ENCODE measurements at places on chromosomes 2 and 18.

- DNase-seq = no peak
Measured at GRCh38 chr18:2985628-2986027, 27.3 kb downstream of the LPIN2 start.

DNA sequence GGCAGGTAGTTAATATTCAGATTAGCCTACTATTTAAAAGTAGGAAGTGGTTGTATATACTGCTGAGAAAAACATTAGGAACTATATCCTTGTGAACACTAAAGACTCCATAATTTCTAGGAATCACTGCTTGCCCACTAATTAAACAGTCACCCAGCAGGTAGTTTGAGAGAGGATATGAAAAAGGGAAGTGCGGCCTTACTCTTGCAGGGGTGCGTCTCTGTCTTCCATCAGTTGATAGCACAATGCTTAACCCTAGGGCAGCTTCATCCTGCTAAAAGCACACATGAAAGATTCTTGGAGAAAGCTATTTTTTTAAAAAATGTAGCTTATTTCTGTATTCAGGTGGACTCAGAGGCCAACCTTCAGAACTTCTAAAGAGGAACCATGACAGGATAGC is 53.1 kb upstream of the ATP5MC3 start:
- DNase-seq = no peak

GRCh38 chr18:392928-393573 is 107.5 kb downstream of the COLEC12 start:
- DNase-seq = no peak

- no peak for DNase-seq
Measured at GRCh38 chr2:159045545-159046454, 77.4 kb downstream of the TANC1 start.

DNA sequence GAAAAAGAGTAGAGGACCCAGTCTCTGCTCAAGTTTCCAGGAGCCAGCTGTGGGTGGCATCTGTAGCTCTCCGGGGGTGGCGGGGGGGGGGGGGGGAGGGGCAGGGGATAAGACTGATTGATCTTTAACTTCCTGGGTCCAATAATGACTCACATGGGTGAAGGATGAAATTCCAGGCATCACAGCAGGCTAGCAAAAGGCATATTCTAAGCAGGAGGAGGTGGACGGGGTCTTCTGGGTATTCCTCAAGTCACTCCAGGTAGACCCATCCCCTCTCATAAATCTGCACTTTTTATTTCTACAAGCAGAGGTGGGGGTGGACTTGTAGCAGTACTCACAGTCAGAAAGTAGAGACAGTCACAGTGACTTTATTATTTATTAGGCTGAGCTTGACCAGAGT is 85.5 kb upstream of the TMEM247 start:
- DNase-seq = no peak

DNA sequence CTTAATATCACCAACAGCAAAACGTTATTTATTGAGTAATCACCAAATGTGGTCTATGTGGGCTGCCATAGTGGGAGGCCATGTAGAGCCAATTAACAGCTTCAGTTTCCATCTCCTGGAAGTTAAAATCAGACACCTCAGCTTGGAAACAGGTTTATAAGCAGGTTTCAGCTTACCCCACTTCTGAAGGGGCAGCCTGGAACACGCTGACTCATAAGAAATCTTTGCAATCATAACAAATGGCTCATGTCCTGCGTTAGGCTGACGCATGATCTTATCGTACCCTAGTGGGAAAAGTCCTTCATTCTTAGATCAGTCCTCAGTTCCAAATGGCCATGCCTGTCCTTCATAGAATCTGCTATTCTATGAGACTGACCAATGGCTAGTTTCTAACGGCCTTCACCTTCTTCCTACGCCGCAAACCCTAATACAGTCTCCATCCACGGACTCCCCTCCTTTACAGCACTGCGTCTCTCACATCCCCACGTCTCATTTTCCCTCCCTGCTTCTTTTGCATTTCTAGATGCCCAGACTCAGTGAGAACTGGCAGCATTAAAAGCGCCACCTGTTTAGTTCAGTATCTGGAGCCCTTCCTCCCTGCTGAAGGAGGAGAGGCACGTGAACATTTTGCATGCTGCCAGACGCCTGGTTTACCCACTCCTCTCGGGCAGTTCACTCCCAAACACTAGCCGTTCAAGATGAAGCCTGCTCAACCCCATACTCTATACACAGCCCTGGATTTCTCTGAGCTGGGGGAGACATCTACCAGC is 24.2 kb upstream of the BZW1 start:
- DNase-seq = no peak

DNA sequence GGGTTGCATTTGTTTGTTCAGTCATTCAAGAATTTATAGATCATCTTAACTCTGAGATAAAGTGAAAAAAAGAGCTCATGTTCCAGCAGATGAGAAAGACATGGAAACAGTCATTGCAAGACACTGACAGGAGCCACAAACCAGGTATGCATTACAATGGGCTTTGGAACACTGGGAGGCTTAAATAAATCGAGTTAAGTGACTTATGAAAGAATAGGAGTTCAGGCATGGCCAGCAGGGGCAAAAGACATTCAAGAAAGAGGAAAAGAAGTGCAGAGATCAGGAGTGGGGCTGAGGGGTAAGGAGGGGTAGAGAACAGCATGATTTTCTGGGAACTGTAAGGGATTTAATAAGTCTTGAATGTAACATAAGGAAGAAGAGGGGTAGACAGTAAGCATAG is 121.2 kb upstream of the EPC2 start:
- no peak for DNase-seq

DNA sequence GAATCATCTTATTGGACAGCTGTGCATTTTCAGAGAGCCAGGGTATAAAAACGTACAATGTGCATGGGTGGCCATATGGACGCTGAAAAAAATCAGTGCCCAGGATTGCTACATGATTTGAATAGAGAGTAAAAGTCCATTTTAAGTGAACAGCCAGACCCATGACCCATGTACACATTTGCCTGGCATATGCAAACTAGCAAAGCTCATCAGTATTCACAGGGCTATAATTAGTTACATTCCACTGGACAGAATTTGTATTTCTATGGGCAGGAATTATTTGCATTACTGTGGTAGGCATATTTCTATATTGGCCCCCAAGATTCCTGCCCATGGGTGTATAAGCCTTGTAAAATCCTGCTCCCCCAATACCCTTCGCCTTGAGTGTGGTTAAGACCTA is 78.8 kb downstream of the PTH2R start:
- DNase-seq = no peak

- DNase-seq = no peak
Measured at GRCh38 chr2:46798998-46799698, 116.5 kb downstream of the MCFD2 start.

DNA sequence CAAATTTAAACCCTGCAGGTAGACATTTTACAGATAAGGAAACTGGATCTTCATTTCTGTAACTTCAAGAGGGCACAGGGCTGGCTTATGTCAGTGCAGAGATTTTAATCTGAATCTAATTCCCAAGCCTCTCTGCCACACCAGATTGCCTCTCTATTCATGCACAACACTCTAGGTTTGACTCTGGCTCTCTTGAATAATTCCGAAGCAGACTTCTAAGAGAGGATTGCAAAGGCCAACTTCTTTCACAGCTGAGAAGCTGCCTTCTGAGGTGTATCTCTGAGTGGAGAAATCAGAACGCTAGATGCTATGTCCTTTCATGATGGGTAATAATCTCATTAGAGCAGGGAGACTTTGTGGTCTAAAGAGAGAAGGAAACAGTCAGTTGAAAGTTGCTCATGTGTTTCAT is 20.1 kb upstream of the MGAT5 start:
- no peak for DNase-seq

GRCh38 chr2:175439416-175439815 is 257.9 kb upstream of the ATP5MC3 start:
- DNase-seq = no peak

DNA sequence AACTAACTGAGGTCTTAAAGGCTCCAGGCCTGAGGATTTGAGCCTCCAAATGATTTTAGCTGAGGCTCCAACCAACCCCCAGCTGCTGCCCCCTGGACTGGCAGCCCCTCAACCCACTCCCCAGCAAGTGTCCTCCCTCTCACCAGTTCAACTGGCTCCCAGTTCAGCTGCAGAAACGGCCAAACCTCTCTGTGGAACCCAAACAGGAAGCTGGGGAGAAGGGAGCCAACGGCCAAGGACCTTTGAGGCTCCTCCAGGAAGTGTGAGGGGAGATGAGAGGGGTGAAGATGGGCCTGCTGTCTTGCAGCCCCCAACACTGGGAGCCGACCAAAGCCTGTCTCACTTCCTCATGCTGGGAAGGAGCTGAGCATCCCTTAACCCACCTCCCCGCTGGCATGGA is 24.9 kb downstream of the ZFP36L2 start:
- DNase-seq = no peak

DNA sequence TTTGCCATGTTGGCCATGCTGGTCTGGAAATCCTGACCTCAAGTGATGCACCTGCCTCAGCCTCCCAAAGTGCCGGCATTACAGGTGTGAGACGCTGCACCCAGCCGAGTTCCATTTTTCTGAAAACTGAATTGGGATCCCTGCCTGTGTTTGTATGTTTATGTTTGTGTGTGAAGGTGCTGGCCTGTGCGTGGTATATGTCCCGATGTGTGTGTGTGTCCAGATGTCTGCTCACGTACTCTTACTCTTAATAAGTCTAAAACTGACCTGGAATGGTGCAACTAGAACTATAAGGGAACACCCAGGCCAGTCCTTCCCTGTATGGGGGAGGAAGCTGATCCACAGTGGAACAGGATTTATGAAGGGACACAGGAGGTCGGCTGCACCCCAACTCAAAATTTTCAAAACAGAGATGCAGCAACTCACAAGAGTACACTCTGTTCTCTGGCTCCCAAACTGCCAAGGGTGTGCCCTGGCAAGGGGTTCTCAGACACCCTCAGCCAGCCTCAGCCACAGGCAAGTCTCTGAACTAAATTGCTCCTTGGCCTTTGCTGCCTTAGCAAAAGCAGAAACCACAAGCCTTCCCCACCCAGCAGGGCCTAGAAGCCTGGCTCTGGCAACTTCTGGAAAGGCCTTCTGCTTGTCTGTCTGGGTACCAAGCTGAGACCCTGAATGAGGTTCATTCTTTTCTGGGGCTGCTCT is 36.5 kb downstream of the RHOB start:
- DNase-seq = no peak

DNA sequence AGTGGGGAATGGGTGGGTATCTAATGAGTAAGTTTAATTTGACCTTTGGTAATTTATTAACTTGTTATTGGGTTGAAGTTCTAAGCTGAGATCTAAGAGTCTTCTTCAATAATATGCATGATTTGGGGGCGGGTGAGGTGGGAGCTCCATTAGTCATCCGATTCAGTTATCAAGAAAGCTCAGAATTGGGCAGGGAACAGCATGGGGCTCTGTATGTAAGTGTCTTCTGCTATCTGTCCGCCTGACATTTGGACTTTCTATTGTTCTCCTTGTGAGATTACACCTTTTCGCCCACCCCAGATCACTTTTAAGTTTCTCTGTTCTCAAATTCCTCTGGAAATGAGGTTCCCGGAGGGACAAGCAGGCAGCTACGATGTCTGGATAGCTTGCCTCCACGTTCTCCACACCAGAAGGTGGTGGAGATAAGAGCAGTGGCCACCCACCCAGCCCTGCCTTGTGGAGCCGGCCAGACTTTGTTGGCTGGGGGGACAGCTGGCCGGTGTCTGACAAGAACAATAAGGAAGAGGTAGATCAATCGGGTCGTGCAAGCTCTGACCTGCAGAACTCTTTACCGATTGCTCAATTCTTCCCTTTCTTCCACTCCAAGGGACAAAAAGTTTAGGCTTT is 75.5 kb upstream of the GATA6 start:
- no peak for DNase-seq

- DNase-seq = no peak
Measured at GRCh38 chr18:22311301-22311700, 106.4 kb downstream of the CTAGE1 start.

- no peak for DNase-seq
Measured at GRCh38 chr2:175903384-175903936, 98.6 kb downstream of the LNPK start.

- DNase-seq = no peak
Measured at GRCh38 chr2:107502539-107502938, 324.2 kb upstream of the RGPD4 start.

- no peak for DNase-seq
Measured at GRCh38 chr18:34697891-34698290, 12.2 kb upstream of the DTNA start.

DNA sequence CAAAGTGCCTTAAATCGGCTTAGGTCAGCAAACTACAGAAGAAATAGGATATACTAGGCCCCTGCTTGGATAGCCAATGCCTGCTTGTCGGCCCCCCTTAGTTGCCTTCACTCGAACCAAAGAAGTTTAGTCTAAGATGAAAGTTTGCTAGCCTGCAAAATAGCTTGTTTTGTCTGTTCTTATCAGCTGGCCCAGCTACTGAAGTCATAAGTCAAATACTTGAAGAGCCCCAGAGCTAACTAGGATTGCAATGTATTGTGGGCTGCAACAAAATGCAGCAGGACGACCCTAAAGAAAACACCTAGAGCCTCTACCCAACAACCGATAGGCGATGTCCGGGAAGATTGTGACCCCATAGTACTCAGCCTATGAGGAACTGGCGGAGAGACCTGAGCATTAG is 183.5 kb upstream of the HS6ST1 start:
- DNase-seq = no peak

DNA sequence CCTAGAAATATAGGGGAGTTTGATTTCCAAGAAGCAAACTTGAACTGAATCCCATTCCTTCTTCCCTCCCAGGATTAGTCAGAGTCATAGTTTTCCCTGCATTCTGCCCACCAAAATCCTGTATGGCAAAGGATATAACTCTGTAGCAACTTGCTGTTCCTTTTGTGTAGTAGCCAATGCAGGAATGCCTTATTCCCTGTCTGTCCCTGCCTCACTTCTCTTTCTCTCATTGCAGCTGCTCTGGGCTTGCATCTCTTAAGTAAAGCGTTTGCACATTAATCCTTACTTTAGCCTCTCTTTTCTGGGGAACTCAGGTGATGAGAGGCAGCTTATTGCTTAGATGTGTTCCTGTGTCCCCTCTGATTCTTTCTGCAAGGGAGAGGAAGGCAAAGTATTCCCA is 333.1 kb upstream of the VWC2L start:
- no peak for DNase-seq

DNA sequence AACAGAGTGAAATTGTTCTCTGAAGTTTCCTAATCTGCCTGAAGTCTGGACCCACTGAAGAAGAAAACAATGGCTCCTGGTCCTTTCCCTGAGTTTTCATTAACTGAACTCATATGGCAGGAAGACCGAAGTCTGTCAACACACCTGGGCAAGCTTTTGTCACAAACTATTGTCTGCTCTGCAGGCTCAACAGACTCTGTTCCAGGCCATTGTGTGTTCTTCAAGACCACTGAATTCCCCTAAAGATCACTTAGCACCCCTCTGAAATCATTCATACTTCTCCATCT is 6.6 kb upstream of the TMEM37 start:
- DNase-seq = no peak

- no peak for DNase-seq
Measured at GRCh38 chr2:45652090-45653031, 886 bp downstream of the PRKCE start.

DNA sequence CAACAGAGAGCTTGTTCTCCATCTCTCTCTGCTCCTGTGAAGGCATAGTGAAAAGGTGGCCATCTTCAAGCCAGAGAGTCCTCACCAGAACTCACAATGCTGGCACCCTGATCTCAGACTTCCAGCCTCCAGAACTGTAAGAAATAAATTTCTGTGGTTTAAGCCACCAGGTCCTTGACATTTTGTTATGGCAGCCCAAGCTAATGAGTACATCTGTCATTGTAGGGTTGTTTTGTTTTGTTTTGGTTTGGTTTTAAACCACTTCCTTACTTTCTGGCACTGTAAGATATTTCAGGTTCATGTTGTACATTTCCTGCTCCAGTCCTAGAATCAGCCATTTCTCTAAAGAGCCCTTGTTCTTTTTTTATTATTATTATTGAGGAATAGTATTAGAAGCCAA is 171.2 kb downstream of the CPS1 start:
- DNase-seq = no peak

GRCh38 chr2:145690183-145690778 is 1170.4 kb upstream of the ZEB2 start:
- no peak for DNase-seq
